ENCODE measurements at places on chromosomes 2 and 18. TPM values are rescaled to one million over a fixed set of nuclear protein-coding genes. Genes with fewer than 3 reads are reported as not detected.

GRCh38 chr2:95159690-95160449 lies at the start of gene ZNF514:
Gene ZNF514, minus strand, starts transcription at chr2:95159848. Its CDS starts 6,595 bp downstream, at chr2:95153253.
- peak; percentile 78 for DNase-seq

DNA sequence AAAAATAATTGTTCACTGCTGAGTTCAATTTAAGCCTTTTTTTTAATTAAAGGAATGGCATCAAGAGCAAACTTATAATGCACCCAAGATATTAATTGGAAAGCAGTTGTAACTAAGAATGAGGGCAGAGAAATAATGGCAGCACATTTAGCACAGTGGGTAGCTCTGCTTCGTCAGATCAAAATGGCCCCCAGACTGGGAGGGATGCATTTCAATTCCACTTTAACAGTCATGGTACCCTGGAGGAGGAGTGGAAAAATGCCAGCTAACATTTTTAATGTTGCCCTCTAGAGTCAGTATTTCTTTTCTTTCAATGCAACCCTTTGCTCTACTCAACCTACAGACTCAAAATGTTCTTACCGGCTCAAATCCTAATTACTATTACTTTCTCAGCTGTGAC lies 504.8 kb upstream of the SETBP1 start:
- DNase-seq: no peak

Gene FBXO48
- total RNA-seq: 1.8 TPM

Gene AKAIN1
- total RNA-seq: not detected

Gene KHK
- 2.6 TPM for total RNA-seq

Measured in activated B cell treated with CpG ODN at 0.5 μM for 24 hours (primary cell).